ENCODE measurements at places on chromosomes 2 and 18.
A peak's percentile ranks its signal among the peaks of the same experiment; 100 is the strongest.

GRCh38 chr2:168237741-168238140, 9.7 kb downstream of the STK39 start:
- no peak for DNase-seq

GRCh38 chr18:47484068-47484467, 232.6 kb upstream of the SKOR2 start:
- no peak for DNase-seq

DNA sequence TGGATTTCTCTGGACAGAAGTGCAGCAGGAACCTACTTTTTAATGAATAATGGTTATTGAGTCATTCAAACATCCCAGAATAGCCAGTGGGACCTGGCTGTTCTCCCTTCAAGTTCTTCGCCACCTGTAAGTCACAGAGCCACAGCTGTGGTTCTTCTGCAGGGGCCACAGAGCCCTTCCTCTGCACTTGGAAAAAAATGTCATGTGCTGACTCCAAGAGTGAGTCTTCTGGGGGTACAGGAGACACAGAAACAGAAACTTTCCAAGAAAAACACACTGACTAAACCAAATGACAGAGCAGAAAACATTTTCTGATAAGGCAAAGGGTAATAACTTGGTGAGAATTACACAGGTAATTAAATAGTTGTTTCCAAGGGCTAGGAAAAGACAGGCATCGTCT, 68.7 kb upstream of the FN1 start:
- no peak for DNase-seq

GRCh38 chr2:23561088-23561487, 176.1 kb downstream of the KLHL29 start:
- no peak for DNase-seq

DNA sequence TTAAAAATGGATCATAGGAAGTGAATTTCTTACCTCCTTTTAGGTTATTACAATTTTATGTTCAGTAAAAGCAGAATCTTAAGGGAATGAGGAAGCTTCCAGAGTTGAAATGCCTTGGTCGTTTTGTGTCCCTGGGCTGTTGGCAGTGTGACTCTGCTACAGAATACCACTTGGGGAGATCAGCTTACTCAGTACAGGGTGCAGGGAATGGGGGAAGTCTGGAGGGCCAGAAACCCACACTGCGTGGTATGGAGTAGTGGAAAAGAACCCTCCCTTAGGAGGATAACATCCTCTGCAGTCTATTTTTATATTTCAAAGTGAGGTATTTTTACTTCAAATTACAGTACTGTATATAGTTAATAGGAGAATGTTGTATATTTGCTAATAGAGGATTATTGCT, 51.1 kb downstream of the R3HDM1 start:
- DNase-seq: no peak

DNA sequence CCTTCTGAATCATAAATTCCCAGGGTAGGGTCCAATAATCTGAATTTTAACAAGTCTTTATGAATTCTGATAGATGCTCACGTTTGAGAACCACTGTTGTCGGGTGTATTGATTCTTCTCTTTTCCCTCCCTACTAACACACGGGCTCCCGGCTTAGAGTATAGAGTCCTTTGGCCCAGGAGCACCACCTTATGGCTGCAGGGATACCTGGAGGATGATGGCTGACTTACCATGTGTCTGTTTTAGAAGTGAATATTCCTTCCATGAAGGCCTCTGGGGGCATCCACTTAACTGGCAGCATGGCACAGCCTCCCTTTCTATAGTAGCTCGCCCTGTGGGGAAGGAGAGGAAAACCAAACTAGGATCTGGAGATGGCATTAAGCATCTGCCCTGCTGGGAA, 91.7 kb downstream of the CLIP4 start:
- DNase-seq: no peak

DNA sequence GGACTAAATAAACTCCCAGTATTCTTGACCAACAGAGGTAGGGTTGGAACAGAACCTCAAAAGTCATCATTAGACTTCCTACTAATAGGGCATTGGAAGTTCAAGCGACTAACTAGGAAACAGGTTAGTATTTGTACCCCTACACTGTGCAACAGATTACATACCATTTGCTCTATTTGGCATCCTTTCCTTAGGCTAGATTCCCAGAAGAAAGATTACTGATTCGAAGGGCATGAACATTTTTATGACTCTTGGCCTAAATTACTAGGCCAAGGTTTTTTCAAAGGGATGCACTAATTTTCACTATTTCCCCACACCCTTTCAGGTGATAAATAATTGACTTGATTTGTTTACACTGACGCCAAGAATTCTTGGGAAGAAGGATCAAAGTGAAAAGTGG, 104.8 kb upstream of the CYP1B1 start:
- no peak for DNase-seq

DNA sequence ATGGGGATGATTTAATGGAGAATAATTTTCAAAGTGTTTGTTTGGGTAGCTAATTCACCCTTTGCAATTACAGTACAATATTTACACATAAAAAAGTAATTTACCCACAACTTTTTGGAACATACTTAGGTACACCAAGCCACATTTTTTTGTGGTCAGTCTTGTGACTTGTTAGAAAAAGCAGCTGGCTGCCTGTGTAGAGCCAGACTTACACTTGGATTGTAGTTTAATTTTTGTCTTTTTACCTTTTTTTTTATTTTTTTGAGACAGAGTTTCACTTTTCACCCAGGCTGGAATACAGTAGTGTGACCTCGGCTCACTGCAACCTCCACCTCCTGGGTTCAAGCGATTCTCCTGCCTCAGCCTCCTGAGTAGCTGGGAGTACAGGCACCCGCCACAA, 45.4 kb downstream of the RALBP1 start:
- no peak for DNase-seq

DNA sequence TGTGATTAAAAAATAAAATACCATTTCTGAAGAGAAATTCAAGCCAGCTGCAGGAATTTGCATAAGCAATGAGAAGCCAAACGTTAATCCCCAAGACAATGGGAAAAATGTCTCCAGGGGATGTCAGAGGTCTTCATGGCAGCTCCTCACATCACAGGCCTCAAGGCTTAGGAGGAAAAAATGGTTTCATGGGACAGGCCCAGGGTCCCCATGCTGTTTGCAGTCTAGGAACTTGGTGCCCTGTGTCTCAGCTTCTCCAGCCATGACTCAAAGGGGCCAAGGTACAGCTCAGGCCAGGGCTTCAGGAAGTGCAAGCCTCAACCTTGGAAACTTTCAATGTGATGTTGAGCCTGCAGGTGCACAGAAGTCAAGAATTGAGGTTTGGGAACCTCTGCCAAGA, 1428.4 kb upstream of the CDH2 start:
- no peak for DNase-seq

- no peak for DNase-seq
Observed at GRCh38 chr2:209624192-209624938, 147.3 kb upstream of the UNC80 start.

GRCh38 chr2:85669549-85669948, 1.6 kb upstream of the SFTPB start:
- no peak for DNase-seq

- no peak for DNase-seq
Observed at GRCh38 chr2:165535471-165535870, 66.0 kb downstream of the CSRNP3 start.

DNA sequence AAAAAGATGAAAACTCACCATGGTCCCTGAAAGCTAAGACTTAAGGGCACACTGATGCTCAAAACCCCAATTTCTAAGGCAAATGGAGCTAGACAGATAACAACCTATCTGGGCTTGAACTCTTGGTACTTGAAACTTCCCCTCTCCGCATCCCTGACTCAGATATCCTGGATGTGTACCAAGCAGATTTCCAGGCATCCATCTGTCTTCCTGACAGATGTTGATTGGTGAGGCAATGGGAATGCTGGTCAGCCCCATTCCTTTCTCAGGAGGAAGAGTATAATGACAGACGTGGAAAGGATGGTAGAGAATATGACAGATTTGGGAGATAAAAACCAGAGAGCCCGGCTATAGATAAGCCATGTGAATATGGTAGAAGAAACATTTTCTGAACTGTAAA, 69.2 kb downstream of the ADD2 start:
- no peak for DNase-seq

- peak; percentile 22 for DNase-seq
Observed at GRCh38 chr2:143452817-143453451, 323.7 kb downstream of the ARHGAP15 start.

DNA sequence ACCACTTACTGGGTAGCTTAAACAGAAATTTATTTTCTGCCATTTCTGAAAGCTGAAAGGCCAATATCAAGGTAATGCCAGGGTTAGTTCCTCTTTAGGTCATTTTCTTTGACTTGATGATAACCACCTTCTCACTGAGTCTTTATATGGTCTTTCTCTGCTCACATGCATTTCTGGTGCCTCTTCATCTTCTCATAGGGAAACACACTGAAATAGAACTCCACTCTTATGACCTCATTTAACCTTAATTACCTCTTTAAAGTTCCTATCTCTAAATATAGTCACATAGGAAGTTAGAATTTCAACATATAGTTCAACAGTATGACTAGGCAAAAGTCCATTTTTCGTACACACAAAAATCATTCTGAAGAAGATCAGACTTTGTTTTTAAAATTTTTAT, 616.8 kb upstream of the VRK2 start:
- DNase-seq: no peak

- peak; percentile 54 for DNase-seq
Observed at GRCh38 chr2:174634130-174635014, 36.8 kb upstream of the WIPF1 start.

GRCh38 chr2:27177441-27178351, 28.9 kb downstream of the TCF23 start:
- DNase-seq: no peak

DNA sequence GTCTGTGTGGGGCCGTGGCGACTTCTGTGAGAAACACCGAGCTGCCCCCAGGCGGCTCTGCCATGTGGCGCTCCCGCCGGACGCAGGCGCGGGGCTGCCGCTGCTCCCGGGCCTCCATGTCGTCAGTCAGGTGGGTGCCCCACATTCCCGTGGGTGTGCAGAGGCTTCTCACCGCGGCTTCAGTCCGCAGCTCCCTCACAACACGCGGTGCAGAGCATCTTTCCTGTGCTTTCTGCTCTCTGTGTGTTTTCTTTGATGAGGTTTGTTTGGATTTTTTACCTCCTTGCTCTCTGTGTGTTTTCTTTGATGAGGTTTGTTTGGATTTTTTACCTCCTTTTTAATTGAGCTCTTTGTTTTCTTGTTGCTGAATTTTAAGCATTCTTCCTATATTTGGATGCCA, 13.0 kb downstream of the AQP12A start:
- DNase-seq: no peak

DNA sequence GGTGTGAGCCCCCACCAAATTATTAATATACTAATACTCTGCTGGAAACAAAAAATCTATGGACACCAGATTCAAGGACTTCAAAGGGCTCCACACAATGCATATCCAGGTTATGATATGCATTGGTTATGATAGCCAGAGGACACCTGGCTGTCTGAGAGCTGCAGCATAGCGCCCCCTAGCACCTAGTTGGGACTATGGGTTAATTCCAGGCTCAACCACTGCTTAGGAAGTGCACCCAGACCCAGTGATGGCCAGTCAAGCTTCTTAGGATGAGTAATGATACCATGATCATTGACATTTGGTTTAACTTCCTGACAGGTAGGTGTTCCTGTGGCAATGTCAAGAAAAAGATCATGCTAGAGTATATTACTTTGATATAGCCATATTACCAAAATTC, 3.8 kb upstream of the FRZB start:
- DNase-seq: no peak

GRCh38 chr2:241974851-241975592, 105.5 kb downstream of the RTP5 start:
- DNase-seq: no peak

DNA sequence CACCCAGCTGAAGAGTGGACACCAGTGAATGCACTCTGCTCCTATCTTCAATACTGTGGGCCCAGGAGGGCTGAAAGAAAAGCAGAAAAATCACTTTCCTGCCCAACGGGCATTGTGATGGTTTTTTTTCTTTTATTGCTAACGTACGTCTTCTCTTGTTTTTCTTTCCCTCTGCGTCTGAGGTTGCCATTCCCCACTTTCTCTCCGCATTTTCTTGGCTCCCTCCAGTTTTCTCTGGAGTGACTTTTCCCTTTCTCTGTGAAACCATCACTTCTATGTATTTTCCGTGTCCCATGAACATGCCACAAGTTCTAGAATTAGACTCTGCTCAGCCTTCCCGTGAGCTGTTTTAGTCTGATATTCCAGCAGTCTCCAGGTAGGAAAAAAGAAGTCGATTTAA, 169.2 kb downstream of the BCL2 start:
- DNase-seq: no peak

GRCh38 chr2:157194097-157194688, 63.3 kb upstream of the GALNT5 start:
- no peak for DNase-seq

DNA sequence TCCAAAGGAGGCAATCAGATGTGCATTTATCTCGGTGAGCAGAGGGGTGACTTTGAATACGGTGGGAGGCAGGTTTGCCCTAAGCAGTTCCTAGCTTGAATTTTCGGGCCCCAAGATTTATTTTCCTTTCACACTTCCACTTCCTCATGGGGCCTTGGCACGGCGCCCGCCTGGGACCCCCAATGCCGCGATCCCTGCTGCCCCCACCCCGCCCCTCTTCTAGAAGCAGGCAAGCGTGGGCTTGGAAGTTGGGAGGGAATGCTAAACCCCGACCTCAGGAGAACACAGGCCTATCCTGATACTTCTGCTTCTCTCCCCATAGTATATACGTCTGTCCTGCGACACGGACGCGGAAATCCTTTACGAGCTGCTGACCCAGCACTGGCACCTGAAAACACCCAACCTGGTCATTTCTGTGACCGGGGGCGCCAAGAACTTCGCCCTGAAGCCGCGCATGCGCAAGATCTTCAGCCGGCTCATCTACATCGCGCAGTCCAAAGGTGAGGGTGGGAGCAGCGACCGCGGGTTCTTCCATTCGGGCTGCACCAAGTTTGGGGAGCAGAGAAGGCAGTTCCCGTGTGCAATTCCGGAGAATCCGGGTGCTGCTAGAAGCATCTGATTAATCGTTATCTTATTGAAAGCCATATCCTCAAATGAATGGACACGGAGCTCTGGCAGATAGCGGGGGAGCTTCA, 21.6 kb downstream of the TRPM8 start:
- no peak for DNase-seq

DNA sequence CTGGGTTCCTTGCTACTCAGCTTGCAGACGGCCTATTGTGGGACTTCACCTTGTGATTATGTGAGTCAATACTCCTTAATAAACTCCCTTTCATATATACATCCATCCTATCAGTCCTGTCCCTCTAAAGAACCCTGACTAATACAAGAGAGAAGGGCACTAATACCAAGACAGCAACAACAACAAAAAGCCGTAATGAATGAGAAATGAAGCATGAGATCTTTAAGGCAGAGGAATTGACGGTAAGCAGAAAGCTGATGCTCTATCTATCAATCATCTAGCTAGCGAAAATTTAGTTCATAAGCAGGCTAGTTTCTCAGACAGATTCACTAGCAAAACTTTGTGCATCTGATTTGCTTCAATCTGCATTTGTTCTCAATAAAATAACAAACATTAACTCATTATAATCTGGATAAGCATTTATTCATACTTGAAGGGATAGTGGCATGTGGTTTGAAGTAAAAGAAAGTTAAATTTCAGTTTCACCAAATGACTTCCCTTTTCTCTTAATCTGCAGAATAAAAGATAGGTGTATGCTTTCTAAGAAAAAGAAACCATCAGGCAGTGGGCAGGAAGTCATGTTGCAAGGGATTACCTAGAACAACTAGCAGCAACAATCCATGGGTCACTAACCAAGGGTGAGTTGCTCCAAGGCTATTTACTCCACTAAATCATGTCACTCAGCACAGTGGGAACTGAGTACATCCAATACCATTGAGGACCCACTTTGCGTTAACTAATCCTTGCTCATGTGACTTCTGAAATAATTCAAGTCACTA, 376.5 kb downstream of the TMEM182 start:
- DNase-seq: no peak
